ENCODE measurements at places on chromosomes 13 and 19. TPM values are rescaled to one million over a fixed set of nuclear protein-coding genes. Genes with fewer than 3 reads are reported as not detected.

UHRF1 gene
- 0.45 TPM for total RNA-seq

NCR1 gene
- total RNA-seq: not detected

CCDC159 gene
- 17.6 TPM for total RNA-seq

DNA sequence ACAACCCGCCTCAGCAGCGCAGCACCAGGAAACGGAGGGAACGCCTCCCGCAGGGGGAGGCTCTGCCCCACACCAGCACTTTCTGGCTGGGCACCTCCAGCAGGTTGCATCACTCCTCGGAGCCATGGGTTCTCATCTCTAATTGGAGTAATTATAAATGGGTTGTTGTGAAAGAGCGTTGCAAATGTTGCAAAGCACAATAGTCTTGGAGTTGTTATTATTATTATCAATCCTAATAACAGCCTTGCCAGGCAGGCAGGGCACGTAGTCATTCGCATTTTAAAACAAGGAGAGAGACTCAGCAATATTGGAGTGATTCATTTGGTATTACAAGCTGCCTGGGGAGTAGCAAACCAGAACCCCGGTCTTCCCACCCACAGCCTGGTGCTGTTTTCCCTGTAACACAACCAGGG is 108.6 kb upstream of the GJB6 start:
- DNase-seq: no peak

GRCh38 chr19:2478756-2479555 is 3.0 kb downstream of the GADD45B start:
- peak; percentile 95 for DNase-seq

- no peak for DNase-seq
Measured at GRCh38 chr13:31798189-31798588, 58.9 kb downstream of the RXFP2 start.
